ENCODE measurements at places on chromosomes 16 and 17.

DNA sequence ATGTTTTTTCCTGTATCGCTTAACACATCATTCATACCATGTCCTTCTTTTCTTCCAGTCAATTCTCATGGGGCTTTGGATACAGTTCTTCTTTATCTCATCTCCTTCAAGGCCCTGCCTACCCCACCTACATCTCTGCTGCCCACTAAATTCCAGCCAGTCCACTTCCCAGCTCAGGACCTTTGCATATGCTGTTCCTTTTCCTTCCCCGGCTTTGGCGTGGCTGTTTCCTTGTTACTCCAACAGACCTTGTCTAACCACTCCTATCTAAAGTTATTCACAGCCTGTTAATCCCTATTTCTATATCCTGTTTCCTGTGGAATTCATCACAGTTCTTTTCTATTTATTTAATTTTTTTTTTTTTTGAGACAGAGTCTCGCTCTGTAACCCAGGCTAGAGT, 6.6 kb upstream of the STAT3 start:
- DNase-seq, result no peak

GRCh38 chr17:15954222-15954621, 9.3 kb downstream of the ADORA2B start:
- no peak for DNase-seq

DNA sequence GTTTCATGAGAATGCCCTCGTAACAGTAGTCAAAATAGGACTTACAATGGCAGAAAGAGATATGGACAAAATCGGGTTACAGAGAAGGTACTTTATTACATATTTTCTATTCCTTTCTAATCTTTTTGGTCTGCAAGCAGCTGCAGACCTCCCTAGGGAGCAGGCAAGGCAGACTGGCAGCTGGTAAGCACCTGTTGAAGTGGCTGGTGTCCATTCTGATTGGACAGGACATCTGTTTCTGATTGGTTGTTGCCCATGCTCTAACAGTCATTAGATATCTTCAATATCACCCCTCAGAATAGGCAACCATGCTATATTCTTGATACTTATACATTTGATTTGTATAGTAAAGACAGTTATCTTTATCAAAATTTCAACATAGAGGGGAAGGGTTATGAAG, 606.3 kb downstream of the KCNJ2 start:
- no peak for DNase-seq

GRCh38 chr16:86338403-86339115, 171.8 kb upstream of the FOXF1 start:
- DNase-seq, result no peak

DNA sequence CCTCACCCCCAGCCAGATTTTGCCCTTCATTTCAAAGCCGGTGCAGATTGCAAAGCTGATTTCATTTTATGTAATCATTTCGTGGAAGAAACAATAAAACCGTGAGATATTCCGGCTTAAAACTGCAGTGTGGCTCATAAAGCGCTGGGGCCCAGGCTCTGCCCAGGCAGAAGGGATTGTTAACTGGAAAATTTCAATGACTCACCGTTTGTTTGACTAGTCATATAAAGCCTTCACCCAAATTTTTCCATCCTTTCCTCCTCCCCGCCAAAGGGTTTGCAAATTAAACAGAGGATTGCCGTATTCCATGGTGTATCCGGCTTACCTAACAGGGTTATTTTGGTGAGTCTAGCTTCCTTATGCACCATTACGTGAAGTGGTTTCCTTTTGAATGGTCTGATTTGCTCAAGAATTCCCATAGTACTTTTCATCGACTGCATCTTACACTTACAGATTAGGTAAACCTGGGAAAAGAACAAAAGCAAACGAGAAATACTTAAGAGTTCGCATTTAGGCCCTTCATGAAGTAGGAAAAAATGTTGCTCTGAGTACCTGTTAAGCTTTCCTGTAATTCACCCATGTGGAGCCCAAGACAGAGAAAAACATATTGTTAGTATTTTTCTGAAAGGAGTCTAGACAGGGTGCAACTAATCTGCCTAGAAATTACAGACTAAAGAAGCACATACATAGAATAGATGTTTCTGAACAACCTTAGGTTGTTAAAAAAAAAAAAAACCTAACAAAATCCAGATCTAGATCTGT, 949 bp upstream of the GSPT1 start:
- DNase-seq, result no peak

DNA sequence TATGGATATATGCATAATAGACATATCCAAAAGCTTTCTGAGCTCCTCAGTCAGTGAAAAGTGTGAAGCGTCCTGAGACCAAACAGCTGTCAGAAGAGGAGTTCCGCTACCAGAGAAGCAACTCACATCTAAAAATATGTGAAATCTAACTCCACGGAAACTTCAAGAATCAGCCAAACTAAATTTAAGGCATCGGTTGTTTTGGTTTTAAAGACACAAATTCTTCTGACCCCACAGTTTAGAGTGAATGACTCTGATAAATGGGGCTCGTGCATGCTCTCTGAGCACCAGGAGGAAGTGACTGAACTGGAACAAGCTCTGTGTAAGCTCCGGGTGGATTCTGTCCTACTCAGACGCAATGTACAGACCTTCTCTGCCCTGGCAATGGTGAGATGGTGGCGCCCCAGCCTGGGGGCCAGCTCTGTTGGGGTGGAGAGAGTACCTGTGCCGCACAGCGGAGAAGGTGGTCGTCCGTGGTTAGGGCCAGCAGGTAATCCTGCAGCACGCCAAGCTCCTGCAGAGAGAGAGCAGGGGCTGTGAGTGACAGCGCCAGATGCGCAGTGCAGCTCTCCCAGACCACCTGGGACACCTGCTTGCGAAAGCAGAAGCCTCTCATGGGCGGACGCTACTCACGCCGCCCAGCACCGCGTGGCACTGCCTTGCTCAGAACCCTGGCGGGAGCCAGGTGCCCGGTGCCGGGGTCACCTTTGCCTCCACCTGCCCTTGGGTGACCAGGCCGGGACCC, 44.4 kb upstream of the ATP2A3 start:
- no peak for DNase-seq

GRCh38 chr17:68684949-68685357, 83.8 kb upstream of the FAM20A start:
- no peak for DNase-seq

DNA sequence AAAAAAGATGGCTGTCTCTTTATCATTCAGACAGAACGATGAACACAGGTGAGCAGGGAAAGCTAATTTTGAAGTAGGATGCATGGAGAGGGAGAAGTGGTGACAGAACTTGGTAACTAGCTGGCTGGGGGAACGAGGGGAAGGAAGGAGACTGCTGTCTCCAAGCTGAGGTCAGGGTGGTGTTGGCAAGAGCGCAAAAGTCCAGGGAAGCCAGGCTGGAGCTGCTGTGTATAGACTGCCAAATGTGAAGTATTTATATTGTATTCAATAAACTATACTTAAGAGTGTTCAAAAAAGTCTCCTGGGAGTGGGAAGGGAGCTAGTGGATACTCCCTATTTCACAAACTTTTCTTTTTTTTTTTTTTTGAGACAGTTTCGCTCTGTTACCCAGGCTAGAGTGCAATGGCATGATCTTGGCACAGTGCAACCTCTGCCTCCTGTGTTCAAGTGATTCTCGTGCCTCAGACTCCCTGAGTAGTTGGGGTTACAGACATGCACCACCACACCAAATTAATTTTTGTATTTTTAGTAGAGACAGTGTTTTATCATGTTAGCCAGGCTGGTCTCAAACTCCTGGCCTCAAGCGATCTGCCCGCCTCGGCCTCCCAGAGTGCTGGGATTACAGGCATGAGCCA, 8.2 kb downstream of the TMEM106A start:
- DNase-seq, result no peak

- no peak for DNase-seq
Measured at GRCh38 chr17:51352798-51353197, 92.5 kb downstream of the UTP18 start.

GRCh38 chr16:14198012-14198411, 126.9 kb downstream of the MRTFB start:
- DNase-seq, result no peak

- no peak for DNase-seq
Measured at GRCh38 chr17:48767263-48767774, 38.8 kb upstream of the HOXB13 start.

DNA sequence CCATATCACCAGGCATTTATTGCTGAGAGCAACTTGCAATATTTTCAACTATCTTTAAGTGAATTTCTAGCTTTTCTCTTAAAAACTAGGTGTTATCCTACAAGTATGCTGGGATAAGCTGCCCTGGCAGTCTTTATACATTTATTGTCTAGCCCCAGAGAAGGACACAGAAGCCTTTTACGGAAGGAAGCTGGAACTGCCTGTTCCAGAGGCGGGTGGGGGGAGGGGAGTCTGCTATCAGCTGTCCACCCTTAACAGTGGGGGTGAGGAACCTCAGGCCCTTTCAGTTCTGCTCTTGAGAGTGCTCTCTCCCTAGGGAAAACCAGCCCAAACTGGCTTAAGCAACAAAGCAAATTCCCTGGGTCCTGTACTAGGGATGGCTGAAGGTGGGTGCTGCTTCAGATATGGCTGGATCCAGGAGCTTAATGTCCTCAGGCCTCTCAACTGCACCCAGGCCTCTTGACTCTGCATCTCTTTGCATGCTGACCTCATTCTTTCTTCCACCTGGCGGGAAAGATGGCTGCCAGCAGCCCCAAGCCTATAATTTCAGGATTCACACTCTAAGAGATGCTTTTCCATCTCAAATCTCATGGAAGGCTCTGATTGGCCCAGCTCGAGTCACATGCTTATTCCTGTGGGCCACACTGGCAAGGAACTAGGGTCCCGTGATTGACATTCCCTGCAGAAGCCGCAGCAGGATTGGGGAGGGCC, 16.6 kb downstream of the NAGPA start:
- no peak for DNase-seq

- no peak for DNase-seq
Measured at GRCh38 chr16:57307365-57307764, 22.9 kb upstream of the PLLP start.

- no peak for DNase-seq
Measured at GRCh38 chr17:40097931-40098845, 2.2 kb downstream of the NR1D1 start.

DNA sequence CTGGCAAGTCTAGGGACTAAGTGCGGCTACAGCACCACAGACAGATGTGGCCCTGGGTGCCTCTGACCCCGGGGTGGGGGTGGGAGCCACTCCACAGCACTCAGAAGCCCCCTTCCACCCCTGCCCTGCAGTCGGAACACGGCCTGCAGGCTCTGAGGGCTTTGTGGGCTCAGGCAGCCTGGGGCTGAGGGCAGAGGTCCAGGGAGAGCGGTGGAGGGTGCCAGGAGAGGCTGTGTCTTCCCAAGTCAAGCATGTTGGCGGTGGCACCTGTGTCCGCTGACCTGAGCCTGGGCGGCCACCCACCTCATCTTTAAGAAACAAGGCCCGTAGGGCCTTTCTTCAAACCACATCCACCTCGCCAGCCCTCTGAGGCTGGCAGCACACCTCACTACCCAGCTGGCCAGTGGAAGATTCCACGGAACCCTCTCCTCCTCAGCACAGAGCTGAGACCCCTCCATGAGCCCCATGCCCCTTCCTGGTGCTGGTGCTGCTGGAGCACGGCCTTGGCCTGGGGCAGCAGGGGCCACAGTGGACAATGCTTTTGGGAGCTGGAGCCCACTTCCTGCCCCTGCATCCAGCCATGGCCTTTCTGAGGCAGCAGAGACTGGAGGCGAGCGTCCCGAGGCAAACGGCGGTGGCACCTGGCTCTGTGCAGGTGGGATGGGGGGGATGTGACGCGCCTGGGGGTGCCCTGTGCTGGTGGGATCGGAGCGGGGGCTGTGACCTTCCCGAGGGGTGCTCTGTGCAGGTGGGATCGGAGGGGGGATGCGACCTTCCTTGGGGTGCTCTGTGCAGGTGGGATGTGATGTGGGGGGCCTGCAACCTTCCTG, 77.8 kb downstream of the ZNF778 start:
- no peak for DNase-seq

- DNase-seq, result no peak
Measured at GRCh38 chr17:22570144-22570845, 878.0 kb downstream of the KCNJ18 start.

DNA sequence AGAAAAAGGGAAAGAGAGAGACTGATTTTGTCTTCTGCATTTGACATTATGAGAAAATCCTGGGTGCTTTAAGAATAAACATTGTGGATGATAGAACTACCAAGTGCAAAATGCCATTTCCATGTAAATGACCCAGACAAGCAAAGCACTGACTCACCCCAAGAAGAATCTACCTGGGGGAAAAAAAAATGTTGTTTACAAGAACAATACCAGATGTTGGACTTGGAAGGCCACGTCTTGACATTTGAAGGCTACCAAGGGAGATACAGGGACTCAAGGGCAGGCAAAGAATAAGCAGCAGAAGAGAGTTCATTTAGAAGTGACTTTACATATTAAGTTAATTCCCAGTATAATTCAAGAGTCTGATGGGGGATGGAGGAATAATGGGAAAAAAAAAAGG, 125.3 kb downstream of the TMEM114 start:
- DNase-seq, result no peak

- no peak for DNase-seq
Measured at GRCh38 chr17:9821921-9822320, at the start of gene GSG1L2. TSS of gene GSG1L2 (minus strand) at chr17:9822079. CDS start at chr17:9822071, 8 bp downstream.

- peak; percentile 90 for DNase-seq
Measured at GRCh38 chr16:23452572-23453337, at the start of gene COG7. TSS of gene COG7 (minus strand) at chr16:23453189. CDS start at chr16:23452994, 195 bp downstream.

DNA sequence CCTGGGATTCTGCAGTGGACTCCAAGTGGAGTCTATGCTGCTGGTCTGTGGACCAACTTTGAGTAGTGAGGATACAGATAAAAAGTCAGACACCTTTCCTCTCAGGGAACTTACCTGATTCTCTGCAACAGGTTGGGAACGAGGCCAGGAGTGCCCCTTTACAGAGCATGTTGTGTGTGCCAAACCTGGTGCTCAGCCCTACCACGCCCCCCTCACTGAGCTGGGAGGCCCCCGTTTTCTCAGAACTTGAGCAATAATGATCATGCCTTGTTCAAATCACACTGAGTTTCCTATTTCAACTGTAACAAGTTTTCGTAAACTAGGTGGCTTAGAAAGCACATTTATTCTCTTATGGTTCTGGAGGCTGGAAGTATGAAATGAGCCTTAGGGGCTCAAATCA, 182.0 kb downstream of the COPRS start:
- no peak for DNase-seq

DNA sequence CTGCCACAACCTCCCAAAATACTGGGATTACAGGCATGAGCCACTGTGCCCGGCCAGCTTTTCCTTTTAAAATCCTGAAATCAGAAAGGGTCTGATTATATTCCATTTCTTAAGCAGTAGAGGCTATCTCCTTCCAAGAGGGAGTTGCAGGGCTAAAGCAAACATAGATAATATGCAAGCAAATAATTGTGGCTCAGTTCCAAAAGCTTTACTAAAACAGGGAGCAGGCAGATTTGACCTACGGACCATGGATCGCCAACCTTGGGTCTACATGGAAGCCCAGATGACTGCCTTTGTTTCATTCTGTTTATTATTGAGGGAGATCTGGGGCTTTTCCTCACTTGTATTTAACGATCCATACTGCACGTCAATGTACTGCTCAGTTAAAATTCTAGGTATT, 38.5 kb downstream of the CLEC3A start:
- DNase-seq, result no peak

- DNase-seq, result no peak
Measured at GRCh38 chr17:79965806-79966205, 69.9 kb downstream of the TBC1D16 start.

DNA sequence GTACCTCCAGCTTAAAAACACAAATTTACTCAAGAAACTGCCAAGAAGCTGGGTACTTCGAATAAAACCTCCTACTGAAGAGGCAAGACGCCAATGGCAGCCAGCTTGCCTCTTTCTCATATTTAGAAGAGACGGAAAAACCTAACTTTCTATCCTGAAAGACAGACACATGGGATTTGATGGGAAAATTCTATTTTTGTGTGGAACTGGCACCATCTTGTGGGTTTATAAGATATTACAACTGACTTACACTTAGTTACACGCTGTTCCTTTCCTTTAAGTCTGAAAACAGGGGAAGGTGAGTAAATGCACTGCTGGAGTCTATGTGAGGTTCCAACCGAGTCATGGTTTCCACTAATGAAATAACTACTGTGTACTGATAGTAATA, 10.3 kb downstream of the ZNF18 start:
- DNase-seq, result peak; percentile 39

All from spinal cord (tissue), 10 donors.